Stimulated activated CD4-positive, alpha-beta T cell treated with anti-CD3 and anti-CD28 coated beads, TNF-alpha, amount 100 ng/mL, for 1 hour (primary cell): ENCODE measurements at places on chromosomes 12 and 14.
A peak's percentile ranks its signal among the peaks of the same experiment; 100 is the strongest.

DNA sequence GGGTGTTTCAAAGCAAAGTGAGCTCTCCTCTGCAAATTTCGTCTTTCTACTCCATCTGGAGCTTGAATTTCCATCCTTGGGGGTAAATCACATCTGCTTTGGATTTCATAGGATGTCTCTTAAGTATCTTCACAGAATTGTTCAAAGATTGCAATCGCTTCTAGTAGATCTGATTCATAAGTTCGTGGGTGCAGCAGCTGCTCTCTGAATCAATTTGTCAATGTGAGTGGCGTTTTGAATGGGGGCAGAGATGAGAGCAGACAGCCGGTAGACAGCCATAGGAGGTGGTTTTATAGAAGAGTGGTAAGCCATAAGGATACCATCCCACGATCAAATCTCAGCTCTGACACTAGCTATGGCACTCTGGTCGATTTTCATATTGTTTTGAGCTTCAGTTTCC is 146.0 kb upstream of the RPH3A start:
- DNase-seq: no peak

GRCh38 chr14:22978981-22979671 is 3.2 kb downstream of the AJUBA start:
- DNase-seq: no peak

DNA sequence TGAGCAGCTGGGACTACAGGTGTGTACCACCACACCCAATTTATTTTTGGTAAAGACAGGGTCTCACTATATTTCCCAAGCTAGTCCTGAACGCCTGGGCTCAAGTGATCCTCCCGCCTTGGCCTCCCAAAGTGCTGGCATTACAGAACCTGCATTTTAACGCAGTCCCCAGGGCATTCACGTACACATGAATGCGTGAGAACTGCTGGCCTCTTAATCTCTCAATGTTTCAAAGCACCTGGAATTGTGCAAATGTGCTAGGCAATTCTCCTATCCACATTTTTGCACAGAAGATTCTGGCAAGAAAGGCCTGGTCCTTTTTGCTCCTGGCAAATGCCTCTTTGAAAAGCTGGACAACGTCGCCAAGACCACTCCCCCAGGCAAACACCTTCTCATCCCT is 35.2 kb downstream of the TESC start:
- DNase-seq: no peak

DNA sequence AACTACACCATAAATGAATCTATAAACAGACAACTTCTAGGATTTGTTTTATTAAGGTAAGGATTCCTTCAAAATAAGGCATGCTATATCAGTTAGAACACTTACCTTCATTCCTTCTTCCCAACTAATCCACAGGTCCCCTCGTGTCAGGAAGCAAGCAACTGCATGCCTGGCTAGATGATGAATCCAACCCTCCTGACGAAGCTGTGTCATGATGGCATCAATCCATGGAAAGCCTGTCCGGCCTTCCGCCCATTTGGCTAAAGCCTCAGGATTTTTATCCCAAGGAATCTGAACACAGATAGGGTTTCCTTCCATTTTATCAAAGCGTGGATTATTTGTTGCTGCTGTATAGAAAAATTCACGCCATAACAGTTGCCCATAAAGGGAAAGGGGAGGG is 12.5 kb upstream of the MTERF2 start:
- no peak for DNase-seq

DNA sequence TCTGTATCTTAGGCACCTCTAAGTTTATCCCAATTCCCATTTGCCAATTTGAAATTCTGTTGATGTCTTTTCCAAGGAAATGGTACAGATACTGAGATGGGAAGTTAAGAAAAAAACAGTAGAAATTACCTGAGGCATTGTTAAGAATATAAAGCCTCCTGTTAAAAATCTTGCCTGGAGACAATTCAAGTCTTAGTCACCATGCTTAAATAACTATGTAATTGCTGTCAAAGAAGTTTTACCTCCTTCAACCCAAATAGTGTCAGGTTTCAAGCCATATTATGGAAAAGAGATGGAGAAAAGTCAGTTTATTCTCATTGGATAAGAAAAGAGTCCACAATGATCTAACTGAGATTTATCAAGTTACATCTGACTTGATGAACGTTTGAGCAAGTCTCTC is 974.7 kb downstream of the GALC start:
- no peak for DNase-seq

DNA sequence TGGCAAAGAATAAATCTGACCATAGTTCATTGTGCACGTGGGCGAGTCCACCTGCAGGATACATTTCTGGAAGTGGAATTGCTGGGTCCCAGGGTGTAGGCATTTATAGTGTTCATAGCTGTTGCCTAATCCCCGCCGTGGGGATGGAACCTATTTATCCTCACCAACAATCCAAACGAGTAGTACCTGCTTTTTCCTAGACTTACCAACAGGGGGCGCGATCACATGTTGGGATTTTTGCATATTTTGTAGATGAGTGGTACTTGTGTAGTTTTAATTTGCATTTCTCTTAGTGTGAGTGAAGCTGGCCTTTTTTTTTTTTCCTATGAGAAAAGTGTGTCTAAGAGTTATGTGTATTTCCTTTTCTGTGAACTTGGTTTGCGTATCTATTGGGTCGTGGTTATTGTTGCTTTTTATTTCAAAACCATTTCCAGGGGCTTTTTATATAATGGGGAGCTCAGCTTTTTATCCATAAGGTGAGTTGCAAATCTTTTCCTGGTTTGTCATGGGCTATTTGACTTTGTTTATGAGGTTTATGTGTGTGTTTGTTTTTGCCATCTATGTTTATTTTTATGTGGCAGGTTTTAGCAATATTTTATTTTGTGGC is 67.2 kb downstream of the CCDC92 start:
- DNase-seq: peak; percentile 42

DNA sequence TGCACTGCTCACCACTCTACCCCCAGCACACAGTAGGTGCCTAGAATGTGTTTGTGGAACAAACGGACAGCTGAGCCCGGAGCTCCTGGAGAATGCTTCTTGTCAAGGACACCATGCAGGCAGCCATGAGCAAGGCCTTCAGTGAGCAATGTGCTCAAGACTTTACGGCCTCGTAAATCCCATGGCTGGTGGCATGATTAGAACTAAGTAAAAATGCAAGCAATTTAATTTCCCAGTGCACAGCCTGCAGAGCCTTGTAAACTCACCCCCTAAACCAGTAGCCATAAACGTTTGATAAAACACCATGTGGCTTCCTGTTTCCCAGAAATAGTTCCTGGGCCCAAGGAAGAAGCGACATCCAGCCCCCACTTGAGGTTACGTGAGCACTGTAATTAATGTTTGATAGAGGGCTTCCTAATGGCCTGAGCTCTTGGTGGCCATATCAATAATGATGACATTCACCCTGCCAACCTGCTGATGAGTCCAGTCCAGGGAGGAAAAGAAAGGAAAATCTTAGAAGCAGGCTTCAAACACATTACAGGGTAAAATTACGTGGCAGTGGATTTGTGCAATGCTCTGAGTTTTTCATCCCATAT is 36.4 kb upstream of the FICD start:
- no peak for DNase-seq

- no peak for DNase-seq
Observed at GRCh38 chr14:63032641-63033040, 12.6 kb downstream of the KCNH5 start.

- no peak for DNase-seq
Observed at GRCh38 chr12:42608196-42608825, 18.8 kb upstream of the PRICKLE1 start.

DNA sequence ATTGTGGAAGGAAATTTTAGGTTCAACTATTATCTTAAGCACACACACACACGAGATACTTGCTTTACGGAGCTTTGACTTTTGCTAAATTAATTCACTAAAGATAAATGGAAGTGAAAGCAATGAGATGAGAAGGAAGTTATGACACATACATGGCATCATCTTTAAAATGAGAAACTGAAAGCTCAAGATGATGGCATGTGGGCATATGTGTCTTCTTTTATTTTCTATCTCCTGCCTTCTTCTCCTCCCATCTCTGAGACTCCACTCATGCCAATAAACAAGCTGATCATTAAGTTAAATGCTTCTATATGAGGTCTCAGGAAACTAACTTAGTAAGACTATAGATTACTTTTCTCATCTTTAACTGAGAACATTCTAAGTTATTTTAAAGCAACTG is 216.7 kb downstream of the MED13L start:
- no peak for DNase-seq

GRCh38 chr12:69073035-69073434 is 140.1 kb upstream of the CPM start:
- no peak for DNase-seq

GRCh38 chr12:9829483-9829882 is 2.2 kb downstream of the KLRF1 start:
- DNase-seq: no peak

GRCh38 chr14:67999705-68000384 is 180.3 kb downstream of the RAD51B start:
- no peak for DNase-seq

- DNase-seq: no peak
Observed at GRCh38 chr12:91574391-91574790, 391.8 kb upstream of the DCN start.

DNA sequence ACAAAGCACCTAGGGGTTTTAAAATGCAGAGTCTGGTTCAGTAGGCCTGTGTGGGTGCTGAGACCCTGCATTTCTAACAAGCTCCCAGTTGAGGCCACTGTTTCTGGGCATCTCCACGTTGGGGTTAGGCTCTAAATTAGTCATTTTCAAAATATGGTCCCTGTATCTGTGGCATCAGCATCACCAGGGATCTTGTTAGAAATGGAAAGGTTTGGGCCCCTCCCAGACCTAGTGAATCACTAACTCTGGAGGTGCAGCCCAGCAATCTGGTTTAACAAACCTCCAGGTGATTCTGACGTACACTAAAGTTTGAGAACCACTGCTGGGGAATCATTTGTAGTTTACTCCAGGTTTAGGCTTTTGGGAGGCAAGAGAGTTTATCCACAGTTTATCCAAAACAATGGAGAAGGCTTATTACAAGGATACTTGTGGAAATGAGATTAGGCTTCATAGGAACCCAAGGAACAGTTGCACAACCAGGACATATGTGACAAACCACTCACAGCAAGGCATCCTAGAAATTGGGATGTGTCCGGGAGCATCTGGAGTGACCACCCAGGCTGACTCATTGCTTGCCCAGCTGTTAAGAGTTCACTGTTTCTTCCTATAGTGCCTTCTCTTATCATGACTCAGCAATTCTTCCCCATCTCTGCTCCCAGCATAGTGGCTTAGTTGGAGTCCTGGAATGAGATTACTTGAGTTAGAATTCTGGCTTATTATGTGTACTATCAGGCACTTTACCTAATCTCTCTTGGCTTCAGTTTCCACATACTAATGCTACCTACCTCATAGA is 71.6 kb upstream of the STXBP6 start:
- DNase-seq: no peak

GRCh38 chr12:66000958-66001357 is 129.6 kb downstream of the LLPH start:
- no peak for DNase-seq

DNA sequence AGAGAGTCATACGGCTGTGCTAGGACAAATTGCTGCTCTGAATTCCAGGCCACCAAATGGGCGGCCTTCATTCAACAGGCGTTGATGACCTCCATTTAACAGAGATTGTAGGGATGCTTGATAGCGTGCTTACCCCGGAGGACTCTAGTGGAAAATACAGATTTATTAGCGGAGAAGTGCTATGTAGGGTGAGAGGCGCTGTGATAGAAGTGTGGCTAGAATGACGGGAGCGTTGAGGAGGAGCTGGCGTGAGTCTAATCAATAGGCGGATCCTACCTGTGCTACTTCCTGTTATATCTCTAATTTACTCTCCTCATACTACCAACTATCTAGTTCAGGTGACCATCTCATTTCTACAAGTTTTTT is 668 bp downstream of the MRPS35 start:
- DNase-seq: no peak

GRCh38 chr14:47790477-47790876 is 115.1 kb upstream of the MDGA2 start:
- DNase-seq: no peak

GRCh38 chr12:16163901-16164300 is 113.6 kb downstream of the SLC15A5 start:
- DNase-seq: no peak

DNA sequence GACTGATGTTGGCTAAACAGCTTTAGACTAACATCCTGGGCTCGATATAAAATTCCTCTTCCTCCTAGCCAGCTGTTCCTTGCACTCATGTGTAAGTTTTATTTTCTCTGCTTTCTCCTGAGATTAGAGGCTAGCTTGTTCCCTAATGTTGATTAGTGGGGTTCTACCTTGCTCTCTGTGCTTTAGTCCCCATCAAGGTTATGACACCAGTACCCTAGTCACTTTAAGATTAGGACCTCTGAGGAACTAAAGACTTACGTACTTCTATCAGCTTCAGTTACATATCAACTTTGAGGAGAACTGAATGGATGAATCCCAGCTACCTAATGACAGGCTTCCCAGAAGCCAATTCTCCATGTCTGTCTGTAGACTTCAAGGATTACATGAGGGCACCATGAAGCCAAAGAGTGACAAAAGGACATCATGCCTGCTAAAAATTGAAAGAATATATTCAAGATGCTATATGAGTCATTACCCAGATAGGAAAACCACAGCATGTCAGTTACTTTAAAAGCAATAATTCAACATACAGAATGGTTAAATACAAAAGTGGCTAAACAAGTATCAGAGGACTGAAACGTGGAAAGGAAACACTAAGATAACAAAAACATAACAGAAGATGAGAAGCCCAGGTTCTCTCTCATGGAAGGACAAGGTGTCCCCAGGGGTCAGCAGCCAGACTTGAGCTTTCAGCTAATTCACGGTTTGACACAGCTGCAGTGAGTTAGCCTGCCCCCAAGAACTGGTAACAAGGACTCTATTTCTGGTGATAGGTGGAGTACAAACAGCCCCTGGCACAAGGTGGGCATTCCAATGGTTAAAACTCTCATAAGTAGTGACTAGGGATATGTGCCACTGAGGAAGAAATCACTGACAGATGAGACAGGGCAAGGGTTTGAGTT is 20.4 kb downstream of the ADAM20 start:
- no peak for DNase-seq

- DNase-seq: no peak
Observed at GRCh38 chr12:52307836-52308805, 13.1 kb downstream of the KRT83 start.

- DNase-seq: no peak
Observed at GRCh38 chr12:1287446-1287975, 296.5 kb downstream of the ERC1 start.

DNA sequence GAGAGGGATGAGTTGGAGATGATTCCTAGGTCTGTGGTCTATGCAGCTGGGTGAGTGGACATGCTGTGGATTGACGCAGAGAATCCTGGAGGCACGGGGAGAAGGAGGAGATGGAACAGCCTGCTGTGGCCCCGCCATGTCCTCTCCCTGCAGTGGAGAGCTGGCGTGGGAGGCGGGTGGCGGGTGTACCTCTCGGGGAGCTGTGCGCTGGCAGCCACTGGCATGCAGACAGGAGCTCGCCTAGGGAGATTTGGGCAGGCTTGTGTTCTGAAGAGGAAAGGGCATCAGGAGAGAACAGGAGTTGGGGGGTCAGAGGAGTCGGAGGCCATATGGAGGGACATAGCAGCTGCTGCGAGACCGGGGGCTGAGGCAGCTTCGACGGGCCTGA is 56.1 kb downstream of the TECPR2 start:
- no peak for DNase-seq
